ENCODE measurements at places on chromosomes 12 and 14. TPM values are rescaled to one million over a fixed set of nuclear protein-coding genes. Genes with fewer than 3 reads are reported as not detected.

GRCh38 chr12:16198884-16199283, 78.6 kb downstream of the SLC15A5 start:
- no peak for DNase-seq

DNA sequence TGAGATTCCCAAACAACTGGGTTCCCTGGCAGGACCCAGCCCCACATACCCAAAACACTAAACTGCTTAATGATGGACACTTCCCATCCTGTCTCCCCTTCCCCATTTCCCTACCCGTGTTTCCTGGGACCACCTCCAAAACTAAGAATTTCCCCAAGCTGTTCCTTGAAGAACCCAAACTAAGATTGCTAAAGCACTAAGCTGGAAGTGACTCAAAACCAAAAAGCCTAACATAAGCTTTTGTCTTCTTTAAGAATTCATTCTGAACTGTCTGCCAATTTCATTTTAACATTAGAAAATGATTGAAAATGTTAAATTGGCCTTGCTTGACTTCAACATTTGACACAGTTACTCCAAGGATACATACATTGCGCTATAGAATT, 29.5 kb upstream of the STAB2 start:
- no peak for DNase-seq

- DNase-seq: no peak
These were observed 131.6 kb upstream of the BMP4 start for GRCh38 chr14:54088271-54088670.

GRCh38 chr14:93811020-93811419, 22.7 kb upstream of the PRIMA1 start:
- no peak for DNase-seq

DNA sequence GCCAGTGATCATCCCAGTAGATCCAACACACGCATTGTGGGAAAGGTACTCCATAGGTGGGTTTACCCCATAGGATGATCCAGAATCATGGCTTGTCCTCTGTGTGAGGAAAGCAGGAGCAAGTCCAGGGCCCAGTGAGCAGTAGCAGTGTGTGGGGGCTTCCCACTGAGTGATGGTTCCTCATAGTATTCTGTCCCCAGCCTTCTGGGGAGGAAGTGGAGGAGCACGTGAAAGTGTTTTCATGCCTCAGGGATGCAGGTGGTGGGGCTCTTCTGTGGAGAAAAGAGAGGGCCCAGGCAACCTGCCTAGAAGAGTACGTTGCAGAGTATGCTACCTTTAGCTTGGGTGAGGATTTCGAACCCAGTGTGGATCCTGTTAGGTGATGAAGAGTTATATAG, 56.5 kb downstream of the SUSD6 start:
- no peak for DNase-seq

GRCh38 chr12:6276956-6277620, 33.4 kb upstream of the PLEKHG6 start:
- no peak for DNase-seq

GRCh38 chr14:53929871-53930715, 26.5 kb downstream of the BMP4 start:
- DNase-seq: peak; percentile 96

- DNase-seq: no peak
These were observed 92.8 kb downstream of the SETD3 start for GRCh38 chr14:99387880-99388279.

DNA sequence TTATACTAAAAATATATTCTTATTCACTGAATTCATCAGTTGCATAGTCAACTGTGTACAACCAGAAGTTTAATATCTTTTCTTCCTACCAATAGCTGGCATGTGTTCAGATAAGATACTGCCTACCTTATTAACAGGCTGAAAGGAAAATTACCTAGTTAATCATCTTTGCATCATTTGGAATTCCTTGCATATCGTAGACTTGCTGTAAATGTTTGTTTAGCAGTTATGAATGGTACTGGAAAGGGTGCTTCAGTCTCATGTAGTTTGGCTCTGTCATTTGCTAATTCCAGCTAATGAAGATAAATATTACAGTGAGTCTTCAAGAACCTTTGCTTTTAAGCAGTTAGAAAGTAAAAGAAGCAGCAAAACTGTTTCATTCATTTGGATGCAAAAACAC, 84.4 kb downstream of the PPHLN1 start:
- no peak for DNase-seq

- DNase-seq: no peak
These were observed 37.3 kb downstream of the PPP1R12A start for GRCh38 chr12:79897617-79898016.

GRCh38 chr12:101923045-101923718, 45.8 kb downstream of the DRAM1 start:
- DNase-seq: no peak

DNA sequence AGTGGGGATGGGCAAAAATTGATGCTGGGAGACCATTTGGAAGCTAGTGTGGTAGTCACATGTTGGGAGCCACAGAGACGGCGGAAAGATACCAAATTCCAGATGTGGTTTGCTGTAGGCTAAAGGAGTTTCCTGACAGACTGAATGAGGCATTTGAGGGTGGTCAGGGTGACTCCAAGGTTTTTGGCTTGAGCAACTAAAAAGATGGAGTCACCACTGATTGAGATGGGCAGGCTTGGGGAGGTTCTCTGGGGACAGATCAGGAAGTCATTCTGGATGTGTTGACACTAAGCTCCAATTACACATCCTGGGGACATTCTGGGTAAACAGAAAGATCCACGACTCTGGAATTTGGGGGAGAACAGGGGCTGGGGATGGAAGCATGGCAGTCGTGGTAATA, 15.5 kb upstream of the SERPINA9 start:
- no peak for DNase-seq

DNA sequence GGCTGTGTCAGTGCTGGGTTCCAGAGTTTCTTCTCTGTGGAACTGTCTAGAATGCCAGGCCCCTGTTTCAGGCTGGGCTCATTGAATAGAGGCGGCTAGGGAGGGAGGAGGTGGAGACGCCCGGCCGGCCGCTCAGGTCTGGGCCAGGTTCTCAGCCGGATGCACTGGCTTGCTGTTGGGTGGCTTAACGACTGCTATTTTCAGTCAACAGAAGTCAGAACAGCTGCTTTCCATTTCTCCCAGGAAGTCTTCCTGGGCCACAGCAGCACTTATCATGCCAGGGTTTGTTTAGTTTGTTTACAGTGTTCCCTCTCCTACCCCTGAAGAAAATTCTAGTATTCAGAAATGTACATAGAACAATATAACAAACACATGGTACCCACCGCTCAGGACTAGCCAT, 26.0 kb upstream of the VPS37B start:
- DNase-seq: no peak

DNA sequence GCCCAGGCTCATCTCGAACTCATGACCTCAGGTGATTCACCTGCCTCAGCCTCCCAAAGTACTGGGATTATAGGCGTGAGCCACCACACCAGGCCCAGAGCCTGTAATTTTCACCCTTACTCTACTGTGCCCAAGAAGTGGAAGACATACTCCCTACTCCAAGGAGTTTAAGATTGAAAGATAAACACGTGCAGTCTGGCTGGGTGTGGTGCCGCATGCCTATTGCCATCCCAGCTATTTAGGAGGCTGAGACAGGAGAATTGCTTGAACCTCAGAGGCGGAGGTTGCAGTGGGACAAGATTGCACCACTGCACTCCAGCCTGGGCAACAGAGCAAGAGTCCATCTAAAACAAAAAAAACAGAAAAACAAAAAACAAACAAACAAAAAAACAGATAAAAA, 90.0 kb downstream of the NINJ2 start:
- no peak for DNase-seq

GRCh38 chr12:117718141-117718540, 250.6 kb downstream of the KSR2 start:
- peak; percentile 38 for DNase-seq

GRCh38 chr12:93914281-93914680, 234.1 kb upstream of the PLXNC1 start:
- no peak for DNase-seq

DNA sequence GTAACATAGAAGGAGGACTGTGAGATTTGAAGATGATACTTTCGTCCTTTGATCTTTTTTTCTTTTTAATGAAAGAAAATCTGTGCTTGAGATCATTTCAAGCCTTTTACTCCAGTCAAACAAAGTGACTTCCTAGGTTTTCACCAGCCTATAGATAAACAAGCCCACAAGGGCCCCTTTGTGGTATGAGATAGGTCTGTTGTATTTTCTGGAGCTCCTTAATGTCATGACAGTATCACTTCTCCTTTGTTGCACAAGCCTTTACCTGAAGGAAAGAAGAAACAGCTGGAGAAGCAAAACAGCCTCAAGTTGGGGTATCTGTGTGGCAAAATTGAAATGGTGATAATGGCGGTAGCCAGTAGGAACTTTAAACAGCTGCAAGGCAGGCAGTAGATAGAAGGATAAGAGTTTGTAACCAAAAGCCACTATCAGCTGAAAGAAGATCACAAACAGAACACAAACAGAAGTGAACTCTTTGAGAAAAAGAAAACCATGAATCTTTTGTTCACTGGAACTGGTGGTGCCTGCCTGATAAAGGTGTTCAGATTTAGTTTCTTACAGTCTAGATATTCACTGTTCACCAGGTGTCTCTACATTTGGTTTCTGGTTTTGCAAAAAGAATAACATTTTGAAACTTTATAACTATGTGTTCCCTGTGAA, 96.8 kb downstream of the LGR5 start:
- DNase-seq: no peak

DNA sequence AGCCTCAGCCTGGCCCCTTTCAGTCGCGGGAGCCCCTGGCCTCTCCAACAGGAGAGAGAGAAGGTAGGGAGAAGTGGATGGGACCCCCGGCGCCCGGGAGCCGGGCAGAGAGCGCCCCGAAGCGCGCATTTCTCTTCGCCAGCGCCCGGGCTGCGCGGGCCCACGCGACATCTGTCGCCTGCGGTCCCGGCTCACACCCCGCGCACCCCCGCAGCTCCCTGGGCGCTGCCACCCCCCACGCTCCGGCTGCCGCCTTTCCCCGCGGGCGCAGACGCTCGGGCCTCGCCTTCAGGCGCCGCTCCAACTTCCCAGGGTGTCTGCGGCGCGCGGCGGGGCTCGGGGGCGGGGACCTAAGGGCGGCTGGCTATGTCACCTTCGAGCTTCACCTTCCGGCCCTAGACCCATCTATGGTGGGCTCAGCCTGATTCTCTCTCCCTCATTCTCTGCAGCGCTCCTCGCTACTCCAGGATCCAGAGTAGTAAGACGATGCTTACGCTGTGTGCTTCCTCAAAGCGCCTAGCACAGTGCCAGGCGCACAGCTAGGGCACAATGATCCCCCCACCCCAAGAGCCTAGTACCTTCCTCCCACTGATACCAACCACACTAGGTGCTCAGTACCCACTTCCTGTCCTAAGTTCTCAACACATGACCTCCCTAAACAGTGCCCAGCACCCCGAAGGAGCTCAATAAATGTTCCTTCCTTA, 1.6 kb downstream of the HRK start:
- no peak for DNase-seq

- peak; percentile 72 for DNase-seq
These were observed 297.2 kb downstream of the FBXL14 start for GRCh38 chr12:1297206-1297605.

DNA sequence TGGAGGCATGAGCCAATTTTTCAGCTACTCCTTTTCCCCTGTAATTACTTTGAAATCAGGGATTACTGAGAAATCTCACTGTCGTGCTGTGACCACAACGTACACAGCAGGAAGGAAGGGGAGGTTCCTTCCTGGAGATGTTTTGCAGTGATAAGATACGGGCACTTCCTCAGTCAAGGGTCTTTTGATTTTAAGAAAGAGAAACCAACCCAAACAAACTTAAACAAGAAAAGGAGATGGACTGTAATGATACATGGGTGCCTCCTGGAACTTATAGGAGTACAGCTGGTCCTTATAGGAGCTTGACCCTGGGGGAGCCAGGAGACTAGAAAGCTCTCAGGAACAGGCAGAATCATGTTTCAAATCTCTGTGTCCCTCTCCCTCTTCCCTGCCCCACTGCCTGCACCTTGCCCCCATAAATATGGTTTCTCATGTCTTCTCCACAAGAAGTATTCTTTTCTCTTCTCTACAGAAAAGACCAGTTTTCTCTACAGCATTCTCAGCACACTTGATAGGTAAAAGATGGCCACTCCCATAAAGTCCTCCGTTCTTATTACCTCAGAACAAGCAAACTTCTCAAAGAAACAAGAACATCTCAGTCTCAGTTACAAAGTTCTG, 281.1 kb upstream of the AMIGO2 start:
- DNase-seq: no peak

- DNase-seq: no peak
These were observed 372.7 kb downstream of the GLT1D1 start for GRCh38 chr12:129226005-129226404.

GRCh38 chr12:56086096-56086495, 6.1 kb downstream of the ERBB3 start:
- peak; percentile 17 for DNase-seq

DNA sequence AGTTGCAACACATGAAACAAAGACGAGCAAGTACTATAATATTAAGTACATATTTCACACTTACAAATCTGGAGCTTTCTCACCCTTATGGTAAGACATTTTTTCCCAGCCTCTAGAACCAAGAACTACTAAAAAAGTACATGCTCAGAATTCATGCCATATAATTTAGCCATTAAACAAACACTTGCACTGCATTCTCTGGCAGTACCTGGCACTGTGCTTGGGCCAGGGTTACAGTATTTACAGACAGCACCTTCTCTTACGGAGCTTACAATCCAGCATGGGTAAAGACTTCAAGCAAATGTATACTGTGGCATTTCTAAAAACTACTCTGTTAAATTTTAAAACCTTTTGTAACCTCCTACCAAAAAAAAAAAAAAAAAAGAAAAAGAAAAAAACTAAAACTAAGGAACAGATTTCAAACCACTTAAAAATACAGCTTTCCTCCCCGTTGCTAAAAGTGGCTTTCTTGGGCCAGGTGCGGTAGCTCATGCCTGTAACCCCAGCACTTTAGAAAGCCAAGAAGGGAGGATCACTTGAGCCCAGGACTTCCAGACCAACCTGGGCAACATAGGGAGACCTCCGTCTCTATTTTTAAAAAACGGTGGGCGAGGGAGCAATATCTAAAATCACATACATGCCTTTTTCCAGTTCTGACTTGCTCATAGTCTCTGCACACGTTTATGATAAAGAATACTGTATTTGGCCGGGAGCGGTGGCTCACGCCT, 956 bp downstream of the GNPTAB start:
- peak; percentile 17 for DNase-seq

- no peak for DNase-seq
These were observed 41.7 kb upstream of the LTA4H start for GRCh38 chr12:96077081-96077480.

DNA sequence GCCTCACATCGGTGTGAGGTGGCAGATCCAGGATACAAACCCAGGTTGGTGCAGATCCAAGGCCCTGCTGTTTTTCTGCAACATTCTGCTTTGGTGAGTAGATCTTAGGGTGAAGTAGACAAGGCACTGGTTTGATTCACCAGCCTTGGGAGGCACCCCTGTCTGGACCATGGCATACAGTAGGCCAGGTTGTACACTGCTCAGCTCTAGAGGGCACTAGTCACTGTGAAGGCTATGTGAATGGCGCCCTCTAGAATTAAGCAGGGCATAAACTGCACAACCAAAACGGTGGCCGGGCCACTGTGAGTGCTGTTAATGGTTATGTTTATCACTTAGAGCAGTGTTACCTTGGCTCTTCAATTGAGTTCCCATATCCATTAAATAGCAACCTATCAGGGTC, 280.6 kb upstream of the PWP1 start:
- DNase-seq: no peak

SYT10 gene
- 5.8 TPM for total RNA-seq

SIX6 gene
- 1.2 TPM for total RNA-seq

FOXA1 gene
- total RNA-seq: 2.9 TPM

SLC17A8 gene
- total RNA-seq: 1.7 TPM

MANSC4 gene
- total RNA-seq: 3.9 TPM

LRP1-AS gene
- total RNA-seq: 1.2 TPM

OLR1 gene
- 14.9 TPM for total RNA-seq

FSCB gene
- total RNA-seq: 2.2 TPM

TAS2R50 gene
- total RNA-seq: 5.8 TPM

TMEM229B gene
- 1.9 TPM for total RNA-seq

MIPOL1 gene
- 65.0 TPM for total RNA-seq

SDR9C7 gene
- not detected for total RNA-seq

GPR68 gene
- not detected for total RNA-seq
